ENCODE measurements at places on chromosomes 2 and 18.

DNA sequence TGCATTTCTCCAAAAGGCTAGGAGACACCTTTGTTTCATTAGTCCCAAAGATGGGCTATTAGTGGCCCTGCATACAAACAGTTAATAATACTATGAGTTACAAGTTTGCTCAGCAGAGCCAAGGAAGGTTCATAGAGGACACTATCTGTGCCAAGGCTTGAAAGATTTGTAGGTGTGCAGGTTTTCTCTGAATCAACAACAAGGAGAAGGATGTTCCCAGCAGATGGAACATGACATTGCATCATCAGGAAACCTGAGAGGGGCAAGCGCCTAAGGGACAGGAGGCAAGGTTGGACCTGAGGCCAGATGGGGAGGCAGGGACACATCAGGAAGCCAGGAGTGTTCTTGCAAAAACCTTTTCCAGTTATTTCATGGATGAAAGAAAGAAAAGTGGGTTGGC lies 35.4 kb upstream of the STK17B start:
- no peak for DNase-seq

DNA sequence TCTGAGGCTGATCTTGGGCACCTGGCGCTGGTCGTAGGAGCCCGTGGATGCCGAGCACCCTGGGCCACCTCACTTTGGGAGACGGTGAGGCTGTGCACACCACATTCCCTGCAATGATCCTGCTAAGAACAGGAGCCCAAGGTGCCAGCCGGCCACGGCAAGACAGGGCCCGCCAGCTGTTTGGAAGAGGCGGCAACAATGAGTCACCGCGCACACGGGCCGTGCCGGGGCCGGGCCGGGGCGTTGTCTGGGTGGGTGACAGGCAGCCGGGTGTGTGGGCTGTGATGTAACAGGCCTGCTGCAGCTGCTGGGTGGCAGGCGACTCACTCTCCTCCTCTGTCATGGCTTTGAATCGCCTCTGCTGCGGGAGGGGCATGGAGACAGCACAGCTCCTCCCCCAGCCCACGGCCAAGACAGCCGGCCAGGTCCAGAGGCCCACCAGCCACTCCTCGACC lies 49.7 kb upstream of the ODC1 start:
- peak; percentile 90 for DNase-seq

GRCh38 chr18:67386032-67386431 lies 130.5 kb downstream of the DSEL start:
- DNase-seq: no peak

GRCh38 chr18:51070545-51070944 lies 40.5 kb downstream of the SMAD4 start:
- DNase-seq: no peak

DNA sequence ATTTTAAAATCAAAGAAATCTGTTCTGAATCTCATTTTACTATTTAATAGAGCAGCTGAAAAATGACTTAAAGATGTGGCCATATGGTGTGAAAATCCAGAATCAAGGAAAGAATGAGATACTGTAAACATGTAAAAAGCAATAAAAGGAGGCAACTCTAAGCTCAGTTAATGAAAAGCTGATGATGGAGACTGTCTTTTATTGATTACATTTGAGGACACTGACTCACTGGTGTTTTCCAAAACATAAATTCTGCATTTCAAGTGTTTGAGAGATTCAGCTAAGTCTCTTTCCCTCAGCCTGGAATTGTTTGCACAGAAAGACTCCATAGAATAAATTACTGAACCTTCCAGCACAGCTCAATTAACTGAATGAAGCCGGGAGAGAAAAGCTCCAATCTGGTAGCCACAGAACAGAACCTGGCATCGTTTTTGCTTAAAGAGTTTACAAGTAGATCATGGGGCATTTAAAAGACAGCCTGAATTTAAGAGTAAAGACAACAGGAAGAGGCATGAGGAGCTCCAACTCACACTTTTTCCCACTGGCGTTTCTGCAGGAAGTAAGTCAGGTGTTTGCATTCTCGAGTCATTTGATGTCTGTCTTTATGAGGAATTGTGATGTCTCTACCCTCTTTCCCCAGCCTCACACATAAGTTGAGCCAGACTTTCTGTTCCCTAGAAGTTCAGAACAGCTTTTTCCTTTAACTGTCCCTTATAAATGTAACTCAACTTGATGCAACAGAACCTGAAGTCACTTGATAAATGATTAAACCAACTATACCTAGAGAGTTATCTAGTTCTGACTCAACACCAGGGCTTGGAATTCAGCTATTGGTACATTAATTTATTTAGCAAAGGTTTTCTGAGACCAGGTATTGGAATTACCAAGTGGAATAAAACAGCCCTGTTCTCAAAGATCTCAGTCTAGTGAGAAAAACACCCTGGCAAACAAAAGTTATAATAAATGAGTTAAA lies 53.3 kb downstream of the FTCDNL1 start:
- no peak for DNase-seq

- DNase-seq: no peak
Measured at GRCh38 chr2:186195696-186196095, 290.4 kb upstream of the ZC3H15 start.

GRCh38 chr18:36358141-36358540 lies 60.6 kb downstream of the FHOD3 start:
- DNase-seq: no peak

GRCh38 chr2:68506170-68506569 lies 38.8 kb downstream of the APLF start:
- no peak for DNase-seq

- DNase-seq: peak; percentile 10
Measured at GRCh38 chr2:240958366-240959213, 39.8 kb upstream of the SNED1 start.

GRCh38 chr2:174465327-174465726 lies 21.5 kb downstream of the GPR155 start:
- DNase-seq: peak; percentile 36

DNA sequence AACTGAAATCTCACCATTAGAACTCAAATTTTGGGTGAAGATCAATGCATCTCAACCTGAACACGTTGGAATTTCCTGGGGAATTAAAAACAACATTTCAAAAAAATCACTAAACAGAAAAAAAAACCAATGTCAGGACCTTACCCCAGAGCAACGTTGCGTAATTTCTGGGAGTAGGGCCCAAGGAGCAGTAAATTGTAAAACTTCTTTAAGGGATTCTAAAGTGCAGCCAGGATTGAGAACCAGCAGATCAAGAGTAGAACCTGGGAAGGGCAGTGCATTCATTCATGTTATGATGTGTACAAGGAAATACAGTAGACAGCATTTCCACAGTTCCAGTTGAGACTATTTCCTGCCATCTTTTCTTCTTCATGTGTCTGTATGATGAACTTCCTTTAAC lies 56.9 kb downstream of the RHBDD1 start:
- DNase-seq: no peak

DNA sequence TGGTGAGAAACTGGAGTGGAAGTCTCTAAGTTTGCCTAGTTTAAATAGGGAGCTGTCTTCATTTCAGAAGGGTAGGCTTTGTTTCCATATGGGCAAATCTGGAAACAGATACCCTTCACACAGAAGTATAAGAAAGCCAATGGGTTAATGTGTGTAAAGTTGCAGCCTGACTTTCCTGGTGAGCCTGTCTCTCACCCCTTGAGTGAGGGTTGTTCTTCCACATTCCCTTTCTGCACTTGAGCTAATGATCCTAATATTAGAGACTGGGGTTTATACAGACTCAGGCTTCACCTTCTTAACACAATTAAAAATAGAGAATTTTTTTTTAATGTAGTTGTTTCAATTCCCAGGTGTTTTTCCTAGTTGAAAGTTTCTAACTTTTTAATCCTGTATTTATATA lies 108.6 kb upstream of the EML6 start:
- DNase-seq: no peak

DNA sequence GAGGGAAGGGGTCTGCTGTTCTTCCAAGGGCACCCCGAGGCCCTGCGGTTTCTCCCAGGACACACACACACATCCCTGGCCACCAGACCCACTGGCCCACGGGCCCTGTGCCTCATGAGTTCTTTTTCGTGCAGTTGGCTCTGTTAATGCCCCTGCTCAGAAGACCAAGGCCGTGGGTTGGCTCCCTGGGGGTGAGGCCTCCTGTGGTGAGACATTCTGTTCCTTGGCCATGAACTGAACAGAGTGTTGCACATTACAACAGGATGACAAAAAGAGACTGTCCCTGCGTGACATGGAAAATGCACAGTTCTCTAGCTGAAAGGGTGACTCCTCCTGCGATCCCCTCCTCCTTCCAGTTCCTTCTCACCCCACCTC lies 30.7 kb downstream of the SH2D6 start:
- DNase-seq: no peak

DNA sequence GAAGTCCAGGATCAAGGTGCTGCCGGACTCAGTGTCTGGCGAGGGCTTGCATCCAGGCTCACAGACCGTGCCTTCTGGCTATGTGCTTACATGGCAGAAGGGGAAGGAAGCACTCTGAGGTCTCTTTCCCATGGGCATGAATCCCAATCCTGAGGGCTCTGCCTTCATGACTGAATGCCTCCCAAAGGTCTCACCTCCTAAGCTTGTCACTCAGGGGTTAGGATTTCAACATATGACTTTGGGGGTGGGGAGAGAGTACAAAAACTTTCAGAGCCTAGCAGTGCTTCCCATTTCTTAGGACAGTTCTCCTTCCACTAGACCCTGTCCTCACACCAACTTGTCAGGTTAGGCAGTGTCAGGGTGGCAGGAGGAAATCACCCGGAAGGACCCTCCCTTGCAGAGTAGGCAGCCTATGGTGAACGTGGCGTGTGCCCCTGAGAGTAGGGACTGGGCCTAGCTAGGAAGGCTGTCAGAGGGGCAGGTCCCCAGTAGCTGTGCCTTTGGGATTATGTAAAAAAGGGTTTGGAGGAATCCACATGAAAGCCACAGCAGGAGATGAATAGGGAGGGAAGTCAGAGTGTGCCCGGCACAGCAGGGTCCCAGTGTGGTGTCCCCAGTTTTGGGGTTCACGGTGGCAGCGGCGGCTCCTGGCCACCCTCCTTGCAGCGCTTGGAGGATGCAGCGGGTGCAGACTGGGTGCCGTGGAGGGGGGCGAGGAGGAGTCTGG lies 233.3 kb downstream of the LDLRAD4 start:
- no peak for DNase-seq

DNA sequence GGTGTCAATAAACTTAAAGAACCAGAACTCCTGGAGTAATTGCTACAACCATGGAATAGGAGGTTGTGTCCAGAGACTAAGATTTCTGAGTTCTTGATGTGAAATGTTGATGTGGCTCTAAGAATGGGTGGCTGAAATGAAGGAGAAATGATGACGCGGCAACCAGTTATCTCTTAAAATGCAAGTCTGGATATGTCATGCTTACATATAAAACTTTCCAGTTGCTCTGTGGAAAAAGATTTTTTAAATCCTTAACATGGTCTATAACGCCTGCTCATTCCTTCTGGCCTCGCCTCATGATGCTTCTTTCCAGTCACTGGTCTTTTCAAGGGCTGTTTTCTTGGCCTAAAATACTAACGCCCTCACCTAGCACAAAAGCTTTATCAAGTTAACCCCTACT lies 23.5 kb upstream of the MYO1B start:
- no peak for DNase-seq
